Activated T-cell treated with anti-CD3 and anti-CD28 coated beads, Interleukin-2, amount 50 U/mL, for 4 hours (primary cell): ENCODE measurements at places on chromosomes 12 and 14.

DNA sequence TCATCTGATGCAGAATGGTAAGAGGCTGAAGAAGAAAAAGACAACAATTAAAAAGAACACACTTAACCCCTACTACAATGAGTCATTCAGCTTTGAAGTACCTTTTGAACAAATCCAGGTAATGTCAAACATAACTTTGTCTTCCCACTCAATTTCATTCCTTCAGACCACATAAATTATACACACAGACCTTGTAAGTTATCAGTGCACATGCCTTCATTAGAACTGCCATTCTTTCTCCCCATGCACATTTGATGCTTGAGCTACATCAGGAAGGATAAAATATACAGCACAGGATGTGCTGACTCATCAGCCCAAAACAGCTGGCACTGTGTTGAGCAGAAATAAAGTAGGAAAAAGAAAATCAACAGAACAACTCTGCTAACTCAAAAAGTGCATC lies 246.7 kb downstream of the PAWR start:
- no peak for DNase-seq

- DNase-seq: no peak
Measured at GRCh38 chr12:88245905-88246304, 103.8 kb downstream of the TMTC3 start.

- DNase-seq: no peak
Measured at GRCh38 chr12:98750511-98750910, 105.4 kb downstream of the APAF1 start.

DNA sequence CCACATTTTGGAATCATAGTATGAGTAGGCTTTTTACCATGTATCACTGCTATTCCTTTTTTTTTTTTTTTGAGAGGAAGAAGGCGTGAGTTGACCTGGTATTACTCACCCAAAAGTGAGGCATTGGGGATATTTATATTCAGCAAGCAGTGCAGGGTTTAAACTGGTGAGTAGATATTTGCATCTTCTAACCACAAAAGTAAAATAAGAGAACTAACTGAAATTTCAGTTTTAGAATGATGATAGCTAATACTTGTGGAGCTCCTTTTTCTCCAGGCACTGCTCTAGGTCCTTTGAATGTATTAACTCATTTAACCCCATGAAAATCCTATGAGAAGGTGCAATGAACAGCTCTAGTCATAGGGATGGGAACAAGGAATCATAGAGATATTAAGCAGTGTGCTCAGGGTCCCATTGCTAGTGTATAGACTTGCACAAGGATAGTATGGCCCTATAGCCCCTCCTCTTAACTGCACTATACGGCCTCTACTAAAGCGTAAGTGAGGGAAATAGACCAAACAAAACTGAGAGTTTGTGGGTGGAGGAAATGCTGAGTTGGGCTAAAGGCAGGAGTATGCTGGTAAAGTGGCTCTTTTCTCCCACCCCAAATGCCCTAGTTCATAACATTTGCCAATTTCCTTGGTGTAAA lies 104.3 kb upstream of the MAX start:
- DNase-seq: no peak
